Activated CD4-positive, CD25-positive, alpha-beta regulatory T cell (primary cell): ENCODE measurements at places on chromosomes 7 and 10.

- DNase-seq: no peak
These were observed 70.0 kb downstream of the WAPL start for GRCh38 chr10:86451604-86451960.

DNA sequence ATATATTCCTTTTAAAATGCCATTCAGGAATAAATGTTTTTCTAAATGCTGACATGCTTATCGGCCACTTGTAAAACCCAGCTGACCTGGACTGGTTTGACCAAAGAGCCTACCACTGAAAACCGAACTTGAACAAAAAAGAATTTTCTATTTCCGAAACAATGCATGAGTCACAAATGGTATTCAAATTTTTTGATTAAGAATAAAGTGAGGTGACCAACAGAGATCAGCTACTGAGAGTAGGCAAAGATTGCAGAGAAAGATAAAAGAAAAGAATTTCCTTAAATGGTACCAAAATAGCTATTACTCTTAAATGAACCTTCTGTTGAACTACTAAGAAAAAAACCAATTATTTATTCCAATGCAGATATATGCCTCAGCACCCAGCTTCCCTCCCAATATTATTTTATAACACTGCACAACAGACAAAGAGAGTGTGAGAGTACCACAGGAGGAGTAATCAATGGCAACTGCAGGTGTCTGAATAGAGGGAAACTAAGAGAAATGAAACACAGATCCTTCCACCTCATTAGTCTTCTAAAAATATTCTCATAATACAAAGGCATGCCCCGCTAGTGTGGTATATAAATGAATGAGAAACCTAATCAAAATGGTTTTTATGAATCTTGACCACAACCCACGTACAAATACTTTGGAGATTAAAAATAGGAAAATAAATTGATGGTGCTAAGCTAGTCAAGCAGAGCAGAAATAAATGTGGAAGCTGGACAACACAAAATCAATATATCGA, 20.1 kb downstream of the OSBPL3 start:
- no peak for DNase-seq

GRCh38 chr10:90407131-90407530, 450.7 kb downstream of the HTR7 start:
- DNase-seq: no peak

DNA sequence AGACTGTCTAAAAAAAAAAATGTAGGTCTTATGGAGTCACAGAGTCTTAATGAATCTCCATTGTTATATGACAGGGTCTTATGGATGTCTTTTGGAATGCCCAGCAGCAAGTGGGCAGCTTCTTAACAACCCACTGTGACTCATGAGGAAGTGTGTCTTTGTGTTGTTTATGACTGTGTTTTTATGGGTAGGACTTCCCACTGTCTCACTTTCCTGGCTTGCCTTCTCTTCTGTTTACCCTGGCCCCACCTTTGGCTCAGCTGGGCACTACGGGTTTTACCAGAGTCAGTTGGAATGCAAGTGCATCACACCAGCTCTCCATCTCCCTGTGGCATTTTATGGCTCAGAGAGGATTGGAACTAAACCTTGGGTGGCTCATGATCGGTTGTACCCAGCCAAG, 580.5 kb downstream of the AUTS2 start:
- no peak for DNase-seq

- no peak for DNase-seq
These were observed 714.1 kb downstream of the PARD3 start for GRCh38 chr10:34101001-34101400.

DNA sequence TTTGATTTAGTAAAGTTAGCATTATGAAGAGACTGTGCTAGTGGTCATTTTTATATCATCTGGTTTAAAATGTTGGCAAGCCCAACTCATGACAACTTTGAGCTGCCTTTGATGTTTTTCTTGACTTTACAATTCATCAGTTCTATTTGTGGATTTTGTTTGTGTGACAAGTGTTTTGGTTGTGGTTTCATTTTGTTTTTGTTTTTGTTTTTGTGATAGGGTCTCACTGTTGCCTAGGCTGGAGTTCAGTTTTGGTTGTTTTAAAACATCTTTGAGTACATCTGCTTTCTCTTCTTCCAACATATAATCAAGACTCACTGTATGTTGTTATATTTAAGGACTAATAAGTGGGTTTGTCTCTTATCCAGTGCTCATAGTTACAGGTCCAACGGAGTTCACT, 17.6 kb upstream of the SFR1 start:
- no peak for DNase-seq

GRCh38 chr7:158602905-158603772, 15.5 kb upstream of the PTPRN2 start:
- DNase-seq: no peak

DNA sequence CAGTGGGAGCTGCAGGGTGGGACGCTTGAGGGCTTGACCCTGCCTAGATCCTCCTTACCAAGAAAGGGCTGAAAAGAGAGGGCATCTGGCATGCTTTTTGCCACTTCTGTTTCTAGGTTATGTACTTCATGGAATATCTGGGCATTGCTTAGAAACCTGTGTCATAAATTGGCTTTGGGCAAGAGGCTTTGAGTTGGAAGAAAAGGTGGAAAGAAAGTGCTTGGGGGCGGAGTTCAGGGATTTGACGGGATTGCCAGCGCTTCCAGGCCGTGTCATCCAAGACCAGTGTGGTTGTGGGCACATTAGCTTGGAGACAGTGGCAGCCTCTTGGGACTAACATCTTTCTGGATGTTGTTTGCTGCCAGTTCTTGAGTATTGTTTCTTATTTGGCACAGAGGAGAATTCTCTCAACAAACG, 825 bp downstream of the ZNF862 start:
- DNase-seq: no peak

DNA sequence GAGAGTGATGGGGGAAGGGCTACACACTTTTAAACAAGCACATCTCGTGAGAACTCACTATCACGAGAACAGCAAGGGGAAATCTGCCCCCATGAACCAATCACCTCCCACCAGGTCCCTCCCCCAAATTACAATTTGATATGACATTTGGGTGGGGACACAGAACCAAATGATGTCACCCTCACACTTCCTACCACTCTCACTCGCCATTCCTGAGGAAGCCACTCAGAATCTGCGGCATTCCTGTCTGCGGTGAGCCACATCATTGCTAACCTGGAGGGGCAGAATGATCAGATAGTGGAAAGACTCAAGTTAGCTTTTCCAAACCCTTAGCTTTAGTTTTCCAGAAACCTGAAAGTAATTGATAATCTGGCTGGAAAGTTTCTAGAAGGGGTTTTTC, 66.9 kb downstream of the MYO3A start:
- no peak for DNase-seq

GRCh38 chr7:93949423-93949822, 27.9 kb downstream of the GNG11 start:
- no peak for DNase-seq

- no peak for DNase-seq
These were observed at the start of gene CPA1 for GRCh38 chr7:130379921-130380860. TSS of gene CPA1 (plus strand) at chr7:130380494. CDS start at chr7:130380521, 27 bp downstream.

- DNase-seq: no peak
These were observed 149.9 kb downstream of the ANKRD30A start for GRCh38 chr10:37275216-37275777.
